ENCODE measurements at places on chromosomes 1 and 21.

DNA sequence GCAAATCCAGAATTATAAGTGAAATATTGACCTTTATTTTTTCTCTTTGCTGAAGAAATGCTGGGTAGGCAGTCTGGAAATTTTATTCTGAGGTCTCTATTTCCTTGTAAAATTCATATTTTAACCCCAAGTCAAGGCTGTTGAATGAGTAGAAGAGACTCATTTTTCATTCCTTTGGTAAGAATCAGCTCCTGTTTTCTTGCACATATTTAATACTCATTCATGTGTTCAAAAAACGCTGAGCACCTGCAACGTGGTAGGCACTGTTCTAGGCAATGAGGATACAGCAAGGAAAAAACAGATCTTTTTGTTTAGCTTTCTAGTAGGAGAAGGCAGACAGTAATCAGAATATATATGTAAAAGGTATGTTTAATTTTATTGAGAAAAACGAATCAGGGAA is 1.5 kb downstream of the PRKAA2 start:
- H3K27me3 ChIP-seq = peaks cover 1% of the 10 kb centered on the region
- H3K27ac ChIP-seq = no peak overlapping the region
- peaks cover 13% of the 10 kb centered on the region for H3K4me1 ChIP-seq
- no peak for DNase-seq
- H3K36me3 ChIP-seq = no peaks in the 10 kb centered on the region

GRCh38 chr1:81702079-81702715 is 98.5 kb upstream of the ADGRL2 start:
- H3K4me3 ChIP-seq = no peak overlapping the region
- H3K4me1 ChIP-seq = peaks cover 17% of the 10 kb centered on the region
- no peak for DNase-seq
- H3K27me3 ChIP-seq = peaks cover 2% of the 10 kb centered on the region
- H3K36me3 ChIP-seq = no peaks in the 10 kb centered on the region

DNA sequence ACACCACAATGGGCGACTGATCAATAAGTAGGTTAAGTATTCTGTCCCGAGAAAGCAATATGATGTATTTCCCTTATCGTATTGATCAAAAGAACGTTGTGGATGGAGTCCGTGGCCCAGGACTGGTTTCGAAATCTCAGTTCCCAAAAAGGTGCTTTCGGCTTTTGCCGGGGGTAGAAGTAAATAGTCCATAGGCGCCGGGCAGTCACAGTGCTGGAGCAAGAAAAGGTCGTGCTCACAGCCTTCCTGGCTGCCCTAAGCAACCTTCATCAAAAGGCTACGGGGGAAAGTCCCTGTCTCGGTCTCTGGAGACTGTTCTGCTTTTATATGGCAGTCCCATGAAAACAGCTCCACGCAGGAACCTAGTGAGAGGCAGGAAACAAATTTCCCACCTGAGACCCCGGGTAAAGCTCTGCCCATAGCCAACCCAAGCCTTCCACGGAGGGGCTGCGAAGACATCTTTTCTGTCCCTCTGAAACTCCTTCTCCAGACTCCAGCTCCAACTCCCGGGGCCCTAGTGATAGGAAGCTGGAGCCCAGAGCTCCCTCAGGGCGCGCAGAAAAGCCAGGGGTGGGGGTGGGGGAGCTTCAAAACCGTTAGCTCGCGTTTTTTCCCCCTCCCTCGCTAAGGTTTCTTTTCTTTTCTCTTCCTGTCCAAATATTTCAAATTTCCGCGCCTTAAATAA is 7.0 kb downstream of the CDKN2C start:
- H3K36me3 ChIP-seq = no peaks in the 10 kb centered on the region
- no peak overlapping the region for H3K27ac ChIP-seq
- DNase-seq = peak; percentile 11
- no peak overlapping the region for H3K4me3 ChIP-seq
- H3K4me1 ChIP-seq = peaks cover 12% of the 10 kb centered on the region

DNA sequence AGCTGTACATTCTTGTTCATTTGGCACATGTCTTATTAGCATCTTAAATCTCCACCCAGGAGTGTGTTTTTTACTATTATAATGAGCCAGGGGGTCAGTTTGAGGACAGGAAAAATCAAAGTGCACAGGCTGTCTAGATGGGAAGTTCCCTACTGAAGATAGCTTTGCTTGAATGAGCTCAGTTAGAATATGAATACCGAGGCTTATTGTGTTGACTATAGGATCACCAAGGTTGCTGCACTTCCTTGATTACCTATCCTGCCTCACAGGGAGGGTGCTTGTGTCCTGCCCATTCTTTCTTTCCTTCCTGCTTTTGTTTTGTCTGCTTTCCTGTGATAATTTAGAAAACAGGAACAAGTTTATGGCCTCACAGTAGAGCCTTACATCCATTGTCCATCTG is 16.3 kb downstream of the PHGDH start:
- H3K4me1 ChIP-seq = peaks cover 71% of the 10 kb centered on the region
- no peak for DNase-seq
- peaks cover 39% of the 10 kb centered on the region for H3K36me3 ChIP-seq
- H3K4me3 ChIP-seq = peak overlapping the region; percentile 39
- peaks cover 8% of the 10 kb centered on the region for H3K27me3 ChIP-seq
- H3K27ac ChIP-seq = peak overlapping the region; percentile 93

GRCh38 chr1:73593364-73593763 is 604.6 kb downstream of the LRRIQ3 start:
- no peaks in the 10 kb centered on the region for H3K4me1 ChIP-seq
- H3K27me3 ChIP-seq = no peaks in the 10 kb centered on the region
- DNase-seq = no peak
- H3K27ac ChIP-seq = no peak overlapping the region

DNA sequence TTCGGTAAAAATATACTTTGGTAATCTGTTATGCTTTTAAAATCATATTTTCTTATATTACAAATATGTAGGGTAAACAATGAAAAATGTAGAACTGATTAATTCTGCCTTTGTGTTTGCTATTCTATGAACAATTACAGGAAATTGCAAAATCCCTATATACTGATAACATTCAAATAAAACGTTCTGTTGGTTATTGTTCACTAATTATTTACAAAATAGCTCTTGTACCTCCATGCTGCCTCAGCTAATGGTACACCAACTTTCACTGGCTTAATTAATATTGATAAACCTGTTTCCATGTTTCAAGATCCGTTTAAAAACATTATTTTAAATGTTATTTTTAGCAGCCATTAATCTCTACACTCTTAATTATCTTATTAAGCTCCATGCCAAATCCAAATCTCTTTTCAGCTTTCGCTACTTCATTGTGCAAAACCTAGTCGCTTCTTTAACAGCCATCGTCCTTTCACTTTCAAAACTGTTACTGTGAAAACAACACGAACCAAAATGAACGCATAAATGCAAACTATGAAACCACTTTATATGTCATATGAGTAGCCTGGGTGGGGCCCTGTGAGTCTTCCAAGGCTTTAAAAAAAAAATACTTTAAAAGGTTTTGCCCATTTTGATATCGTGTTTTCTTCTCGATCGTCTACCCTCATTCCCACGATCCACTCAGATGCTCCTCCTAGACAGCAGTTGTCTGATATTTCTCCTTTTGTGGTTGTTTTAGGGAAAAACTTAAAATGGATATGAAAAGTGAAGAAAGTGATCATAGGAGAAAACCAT is 807.1 kb downstream of the USP25 start:
- peaks cover 12% of the 10 kb centered on the region for H3K4me1 ChIP-seq
- H3K36me3 ChIP-seq = no peaks in the 10 kb centered on the region
- no peaks in the 10 kb centered on the region for H3K27me3 ChIP-seq
- H3K4me3 ChIP-seq = no peak overlapping the region

- H3K4me1 ChIP-seq = no peaks in the 10 kb centered on the region
- no peak overlapping the region for H3K27ac ChIP-seq
- no peak overlapping the region for H3K4me3 ChIP-seq
- no peaks in the 10 kb centered on the region for H3K27me3 ChIP-seq
- DNase-seq = no peak
These were observed 329.5 kb downstream of the LTN1 start for GRCh38 chr21:28663111-28663693.

- H3K27me3 ChIP-seq = no peaks in the 10 kb centered on the region
- no peaks in the 10 kb centered on the region for H3K4me1 ChIP-seq
- no peak for DNase-seq
- no peak overlapping the region for H3K27ac ChIP-seq
- H3K36me3 ChIP-seq = no peaks in the 10 kb centered on the region
- H3K4me3 ChIP-seq = no peak overlapping the region
These were observed 20.6 kb upstream of the EGLN1 start for GRCh38 chr1:231442735-231443134.

- no peak overlapping the region for H3K4me3 ChIP-seq
- peaks cover 6% of the 10 kb centered on the region for H3K36me3 ChIP-seq
- no peaks in the 10 kb centered on the region for H3K4me1 ChIP-seq
- no peak for DNase-seq
- H3K27me3 ChIP-seq = no peaks in the 10 kb centered on the region
- no peak overlapping the region for H3K27ac ChIP-seq
These were observed 46.3 kb downstream of the AIDA start for GRCh38 chr1:222665964-222666363.

- peaks cover 11% of the 10 kb centered on the region for H3K27me3 ChIP-seq
- peaks cover 15% of the 10 kb centered on the region for H3K4me1 ChIP-seq
- no peak for DNase-seq
- peak overlapping the region; percentile 86 for H3K27ac ChIP-seq
- H3K36me3 ChIP-seq = peaks cover 4% of the 10 kb centered on the region
These were observed 25.3 kb upstream of the PEF1 start for GRCh38 chr1:31669786-31670592.

DNA sequence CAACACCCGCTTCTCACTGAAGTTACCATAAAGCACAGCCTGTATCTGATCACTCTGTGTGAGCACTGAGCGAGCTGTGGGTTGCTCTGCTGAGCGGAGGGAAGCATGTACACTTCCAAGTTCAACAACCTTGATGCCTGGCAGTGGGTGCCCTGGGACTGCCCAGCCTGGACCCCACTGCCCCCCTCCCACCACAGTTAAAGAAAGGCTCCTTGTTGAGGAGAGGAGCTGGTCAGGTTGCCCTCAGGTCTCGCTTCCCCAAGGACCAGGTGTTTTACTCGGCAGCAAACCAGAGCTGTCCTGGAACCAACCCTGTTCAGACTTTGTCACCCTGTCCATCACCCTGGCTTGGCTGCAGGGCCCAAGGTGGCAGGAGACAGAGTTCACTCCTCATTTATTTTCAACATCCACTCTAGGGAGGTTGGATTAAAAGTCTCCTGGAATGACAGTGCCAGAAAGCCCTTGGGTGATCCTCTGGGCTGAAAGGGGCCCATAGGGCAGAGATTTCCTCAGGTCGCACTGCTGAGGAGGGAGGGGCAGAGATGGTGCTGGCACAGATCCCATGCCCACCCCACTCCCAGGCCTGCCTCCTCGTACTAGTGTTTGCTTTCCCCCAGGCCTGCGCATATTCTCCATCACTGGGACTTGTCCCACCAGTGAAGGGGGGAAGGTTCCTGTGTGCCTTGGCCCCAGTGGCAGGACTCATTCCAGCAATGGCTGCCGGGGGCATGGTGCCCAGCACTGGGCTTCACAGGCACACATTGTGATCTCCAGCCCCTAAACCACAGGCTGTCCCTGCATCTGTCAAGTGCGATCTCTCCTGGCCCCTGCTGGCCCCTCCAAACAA is 101.7 kb downstream of the TRABD2B start:
- peaks cover 11% of the 10 kb centered on the region for H3K4me1 ChIP-seq
- no peak overlapping the region for H3K4me3 ChIP-seq
- H3K27me3 ChIP-seq = peaks cover 4% of the 10 kb centered on the region
- H3K36me3 ChIP-seq = no peaks in the 10 kb centered on the region

DNA sequence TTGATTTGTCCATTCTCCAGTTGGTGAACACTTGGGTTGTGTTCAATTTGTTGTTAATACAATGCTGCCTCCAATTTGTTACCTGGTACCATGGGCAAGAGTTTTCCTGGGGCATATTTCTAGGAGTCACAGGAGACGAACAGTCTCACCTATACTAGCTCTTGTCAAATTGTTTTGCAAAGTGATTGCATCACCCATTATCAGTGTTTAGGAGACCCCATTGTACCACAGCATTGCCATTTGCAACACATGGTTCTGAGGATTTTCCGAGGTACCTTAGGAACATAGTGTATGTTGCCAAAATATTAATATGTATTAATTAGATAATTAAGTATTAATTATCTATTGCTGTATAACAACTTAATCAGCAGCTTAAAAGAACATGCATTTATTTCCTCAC is 97.8 kb downstream of the LPAR3 start:
- no peak for DNase-seq
- no peaks in the 10 kb centered on the region for H3K36me3 ChIP-seq
- H3K4me3 ChIP-seq = no peak overlapping the region
- H3K27me3 ChIP-seq = peaks cover 1% of the 10 kb centered on the region

GRCh38 chr1:40045182-40045581 is 4.7 kb downstream of the CAP1 start:
- peaks cover 9% of the 10 kb centered on the region for H3K27me3 ChIP-seq
- peaks cover 10% of the 10 kb centered on the region for H3K36me3 ChIP-seq
- no peak overlapping the region for H3K4me3 ChIP-seq
- no peak for DNase-seq
- H3K4me1 ChIP-seq = peaks cover 32% of the 10 kb centered on the region
- no peak overlapping the region for H3K27ac ChIP-seq

Data from endothelial cell (in vitro differentiated cells).